PC-3 (cell line): ENCODE measurements at places on chromosomes 2 and 18. TPM values are rescaled to one million over a fixed set of nuclear protein-coding genes. Genes with fewer than 3 reads are reported as not detected.

Gene FLACC1
- total RNA-seq = 0.26 and 5.9 TPM in 2 replicates

Gene NEU2
- total RNA-seq = 4.0 and 4.5 TPM in 2 replicates

Gene NTSR2
- total RNA-seq = not detected in 2 replicates

Gene HOXD13
- total RNA-seq = 0.36 and 0.46 TPM in 2 replicates

Gene DSG4
- 0.04 TPM in 1 of 2 replicates, not detected in the other for total RNA-seq

Gene TMEM247
- total RNA-seq = not detected in 2 replicates

Gene COLEC12
- 0.04 TPM in 1 of 2 replicates, not detected in the other for total RNA-seq

Gene TRABD2A
- 2.0 and 4.0 TPM in 2 replicates for total RNA-seq

Gene LTBP1
- total RNA-seq = 34.0 and 45.9 TPM in 2 replicates
